ENCODE measurements at places on chromosomes 1 and 21.

- no peak for DNase-seq
These were observed 195.5 kb downstream of the KCNH1 start for GRCh38 chr1:210938416-210938925.

GRCh38 chr1:173488001-173488400 lies 10.9 kb downstream of the PRDX6 start:
- DNase-seq: no peak

DNA sequence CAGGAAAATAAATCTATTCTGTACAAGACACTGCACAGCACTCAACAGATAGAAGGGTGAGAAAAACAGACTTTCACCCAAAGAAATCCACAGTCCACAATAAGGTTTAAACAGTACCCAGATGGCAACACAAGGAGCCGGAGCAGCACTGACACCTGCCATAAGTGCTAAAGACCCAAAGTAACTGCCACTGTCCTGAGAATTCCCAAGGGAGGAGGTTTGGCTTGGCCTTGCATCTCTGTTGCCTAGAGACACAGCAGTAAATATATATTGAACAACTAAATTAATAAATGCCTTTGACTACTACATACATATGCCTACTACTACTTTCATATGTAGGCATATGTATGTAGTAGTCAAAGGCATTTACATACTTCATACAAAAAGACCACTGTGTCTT lies 68.0 kb downstream of the VAV3 start:
- DNase-seq: no peak

DNA sequence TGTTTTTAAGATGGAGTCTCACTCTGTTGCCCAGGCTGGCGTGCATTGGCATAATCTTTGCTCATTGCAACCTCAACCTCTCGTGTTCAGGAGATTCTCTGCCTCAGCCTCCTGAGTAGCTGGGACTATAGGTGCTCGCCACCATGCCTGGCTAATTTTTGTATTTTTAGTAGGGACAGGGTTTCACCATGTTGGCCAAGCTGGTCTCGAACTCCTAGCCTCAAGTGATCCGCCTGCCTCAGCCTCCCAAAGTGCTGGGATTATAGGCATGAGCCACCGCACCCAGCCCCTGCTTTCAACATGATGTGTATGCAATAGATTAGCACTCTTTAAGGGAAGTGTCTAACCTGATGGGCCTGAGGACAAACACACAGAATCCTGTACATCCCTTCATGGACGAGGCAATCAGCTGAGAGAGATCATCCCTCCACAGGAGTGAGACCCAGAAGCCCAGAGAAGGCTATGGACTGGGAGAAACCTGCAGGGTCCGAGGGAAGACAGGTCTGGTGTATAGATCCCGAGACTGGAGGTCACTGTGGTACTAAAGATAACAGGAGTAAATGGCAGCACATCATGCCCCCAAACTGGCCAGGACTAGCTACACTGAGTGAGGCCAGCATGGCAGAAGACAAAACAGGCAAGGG lies 5.6 kb upstream of the DEGS1 start:
- no peak for DNase-seq

DNA sequence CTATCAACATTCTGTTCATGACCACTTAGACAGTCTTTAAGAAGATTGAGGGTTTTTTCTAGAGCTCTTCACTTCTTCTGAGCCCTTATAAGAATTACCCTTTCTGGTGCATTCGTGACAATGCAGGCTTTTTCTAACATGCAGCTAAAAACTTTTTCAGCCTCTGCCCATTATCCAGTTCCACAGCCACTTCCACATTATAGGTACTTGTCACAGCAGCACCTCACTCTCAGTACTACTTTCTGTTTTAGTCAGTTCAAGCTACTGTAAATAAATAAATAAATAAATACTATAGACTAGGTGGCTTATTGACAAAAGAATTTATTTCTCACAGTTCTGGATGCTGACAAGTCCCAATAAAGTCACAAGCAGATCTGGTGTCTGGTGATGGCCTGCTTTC lies 284.4 kb upstream of the PKN2 start:
- no peak for DNase-seq

GRCh38 chr21:45513741-45514310 lies 28.4 kb downstream of the SLC19A1 start:
- DNase-seq: no peak

GRCh38 chr1:118958140-118958539 lies 30.0 kb downstream of the TBX15 start:
- no peak for DNase-seq

DNA sequence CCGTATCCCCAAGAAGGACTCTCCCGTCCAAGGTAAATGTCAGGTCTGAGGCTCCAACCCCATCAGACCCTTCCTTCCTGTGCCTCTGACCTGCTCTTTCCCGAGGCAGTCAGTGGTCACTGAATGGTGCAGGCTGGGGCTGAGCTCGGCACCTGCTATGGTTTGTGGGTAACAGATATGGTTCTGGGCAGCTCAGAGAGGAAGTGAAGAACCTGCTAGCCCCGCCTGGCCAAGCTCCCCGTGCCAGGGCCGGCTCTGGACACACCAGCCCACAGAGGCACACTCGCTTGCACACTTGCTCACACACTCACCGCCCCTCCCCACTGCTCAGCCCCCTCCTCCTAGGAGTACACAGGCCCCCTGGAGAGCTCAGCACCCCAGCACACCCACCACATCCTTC lies 16.4 kb downstream of the NCMAP start:
- DNase-seq: no peak

GRCh38 chr1:60227601-60228000 lies 154.0 kb upstream of the C1orf87 start:
- no peak for DNase-seq

DNA sequence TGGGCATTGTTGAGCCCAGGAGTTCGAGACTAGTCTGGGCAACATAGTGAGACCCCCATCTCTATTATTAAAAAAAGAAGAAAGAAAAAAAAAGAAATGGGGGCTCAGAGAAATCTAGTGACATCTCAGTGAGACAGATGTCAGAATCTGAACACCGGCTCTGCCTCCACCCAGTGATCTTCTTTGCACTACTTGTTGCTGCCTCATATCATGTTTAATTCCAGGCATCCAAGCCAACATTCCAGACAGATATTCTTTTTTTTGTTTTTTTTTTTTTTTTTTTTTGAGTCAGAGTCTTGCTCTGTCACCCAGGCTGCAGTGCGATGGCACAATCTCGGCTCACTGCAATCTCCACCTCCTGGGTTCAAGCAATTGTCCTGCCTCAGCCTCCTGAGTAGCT lies 5.0 kb upstream of the ARL8A start:
- no peak for DNase-seq

- DNase-seq: no peak
These were observed 27.8 kb downstream of the CBR1 start for GRCh38 chr21:36097427-36098181.

DNA sequence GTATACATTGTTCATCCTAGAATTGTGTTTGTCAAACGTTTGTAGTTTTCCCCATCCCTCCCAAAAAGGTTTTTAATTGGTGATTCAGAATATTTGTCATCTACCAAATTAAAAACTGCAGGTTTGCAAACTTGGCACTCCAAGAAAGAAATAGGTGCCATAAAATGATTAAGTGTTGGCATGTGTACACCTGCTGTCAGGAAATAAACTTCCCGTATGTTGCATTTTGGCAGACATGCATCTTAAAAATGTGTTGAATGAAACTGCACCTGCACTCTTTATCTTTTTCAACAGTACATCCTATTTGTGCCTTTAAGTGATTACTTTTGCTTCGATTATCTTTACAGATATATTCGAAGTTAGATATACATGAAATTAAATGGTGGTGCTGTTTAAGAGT lies 7.3 kb downstream of the B3GALT2 start:
- DNase-seq: no peak

All from activated CD4-positive, CD25-positive, alpha-beta regulatory T cell (primary cell).